ENCODE measurements at places on chromosomes 6 and 20.

DNA sequence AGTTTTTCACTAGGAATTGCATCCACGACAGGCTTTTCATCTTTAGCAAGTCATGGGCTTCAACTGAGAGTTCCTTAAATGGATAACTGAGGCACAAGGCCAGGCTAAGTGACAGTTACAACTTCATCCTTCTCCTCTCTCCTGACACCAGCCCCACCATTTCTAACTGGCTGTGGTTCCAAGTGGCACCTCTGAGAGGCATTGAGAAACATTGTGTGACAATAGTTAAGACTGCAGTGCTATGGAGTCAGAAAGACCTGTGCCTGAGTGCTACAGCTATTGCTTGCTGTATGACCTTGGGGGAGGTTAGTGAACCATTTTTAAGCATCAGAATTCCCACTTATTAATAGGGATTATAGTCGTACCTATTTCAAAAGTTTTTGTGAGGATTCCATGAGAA, 26.2 kb upstream of the MLIP start:
- DNase-seq: no peak

DNA sequence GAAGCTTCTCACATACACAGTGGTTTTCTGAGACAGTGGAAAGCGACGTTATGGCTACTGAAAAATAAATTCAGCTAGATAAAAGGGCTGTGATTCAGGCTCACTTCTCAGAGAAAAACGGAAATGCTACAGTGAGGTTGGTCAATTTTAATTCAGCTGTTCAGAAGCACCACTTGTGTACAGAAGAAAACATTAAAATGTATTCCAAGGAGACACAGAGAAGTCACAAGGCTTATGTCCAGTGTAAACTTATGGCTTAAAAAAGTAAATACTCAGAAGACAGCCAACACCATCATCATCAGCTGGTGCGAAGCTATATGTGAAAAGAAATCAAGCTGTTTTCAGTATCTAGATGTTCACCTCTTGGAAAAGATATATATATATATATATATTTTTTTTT, 68.6 kb downstream of the ABHD12 start:
- DNase-seq: no peak

- DNase-seq: no peak
Observed at GRCh38 chr6:115882174-115882573, 178.5 kb downstream of the FRK start.

- DNase-seq: peak; percentile 73
Observed at GRCh38 chr6:137776786-137777686, 90.0 kb upstream of the TNFAIP3 start.

- no peak for DNase-seq
Observed at GRCh38 chr6:6688283-6688682, 99.8 kb downstream of the LY86 start.

DNA sequence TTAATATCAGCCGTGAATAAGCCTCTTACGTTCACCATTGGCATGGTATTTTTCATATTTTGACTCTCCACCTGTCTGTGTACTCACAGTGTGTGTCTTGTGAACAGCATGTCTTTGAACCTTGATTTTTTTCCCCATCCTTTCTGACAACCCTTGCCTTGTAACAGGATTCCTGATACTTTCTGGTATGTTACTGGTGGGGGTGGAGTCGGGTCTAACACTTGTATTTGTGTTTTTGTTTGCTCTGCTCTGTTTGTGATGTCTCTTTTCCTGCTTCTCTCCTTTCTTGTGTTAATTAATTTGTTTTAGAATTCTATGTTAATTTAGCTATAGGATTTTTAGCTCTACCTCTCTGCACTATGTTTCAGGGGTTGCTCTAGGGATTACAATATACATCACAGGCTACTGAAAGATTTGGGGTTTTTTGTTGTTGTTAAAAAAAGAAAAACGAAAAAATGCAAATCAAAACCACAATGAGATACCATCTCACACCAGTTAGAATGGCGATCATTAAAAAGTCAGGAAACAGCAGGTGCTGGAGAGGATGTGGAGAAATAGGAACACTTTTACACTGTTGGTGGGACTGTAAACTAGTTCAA, 245.1 kb downstream of the CDH4 start:
- DNase-seq: no peak

GRCh38 chr20:2335096-2335870, 39.5 kb downstream of the TGM3 start:
- no peak for DNase-seq

DNA sequence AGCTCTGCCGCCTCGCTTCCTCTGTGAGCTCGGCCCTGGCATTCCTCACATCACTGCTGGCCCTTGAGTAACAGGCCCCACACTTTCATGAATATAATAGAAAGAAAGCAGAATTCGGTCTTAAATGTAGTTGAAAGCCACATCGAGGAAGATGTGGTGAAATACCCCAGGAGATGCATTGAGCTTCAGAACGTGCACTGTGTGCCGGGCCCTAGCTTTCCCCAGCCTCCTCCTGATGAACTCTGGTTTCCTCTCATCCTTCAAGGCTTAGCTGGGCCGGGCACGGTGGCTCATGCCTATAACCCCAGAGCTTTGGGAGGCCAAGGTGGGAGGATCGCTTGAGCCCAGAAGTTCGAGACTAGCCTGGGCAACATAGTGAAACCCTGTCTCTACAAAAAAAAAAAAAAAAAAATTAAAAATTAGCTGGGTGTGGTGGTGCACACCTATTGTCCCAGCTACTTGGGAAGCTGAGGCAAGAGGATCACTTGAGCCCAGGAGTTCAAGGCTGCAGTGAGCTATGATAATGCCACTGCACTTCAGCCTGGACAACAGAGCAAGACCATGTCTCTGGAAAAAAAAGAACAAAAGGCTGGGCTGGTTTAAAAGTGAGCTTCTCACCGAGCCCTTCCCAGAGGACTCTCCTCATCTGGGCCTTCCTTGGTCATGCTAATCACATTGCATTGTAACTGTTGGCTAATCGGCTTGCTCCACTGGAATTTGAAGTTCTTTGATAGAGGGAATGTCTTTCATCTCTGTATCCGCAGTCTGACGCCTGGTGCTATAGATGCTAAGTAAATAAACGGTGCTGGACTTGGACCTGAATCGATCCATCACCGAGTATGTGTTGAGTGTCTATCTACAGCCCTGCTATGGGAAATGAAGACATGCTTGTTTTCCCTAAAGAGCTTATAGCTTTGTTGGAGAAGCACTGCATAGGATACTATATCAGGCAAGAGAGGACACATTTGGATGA, 43.8 kb upstream of the FOXQ1 start:
- no peak for DNase-seq

DNA sequence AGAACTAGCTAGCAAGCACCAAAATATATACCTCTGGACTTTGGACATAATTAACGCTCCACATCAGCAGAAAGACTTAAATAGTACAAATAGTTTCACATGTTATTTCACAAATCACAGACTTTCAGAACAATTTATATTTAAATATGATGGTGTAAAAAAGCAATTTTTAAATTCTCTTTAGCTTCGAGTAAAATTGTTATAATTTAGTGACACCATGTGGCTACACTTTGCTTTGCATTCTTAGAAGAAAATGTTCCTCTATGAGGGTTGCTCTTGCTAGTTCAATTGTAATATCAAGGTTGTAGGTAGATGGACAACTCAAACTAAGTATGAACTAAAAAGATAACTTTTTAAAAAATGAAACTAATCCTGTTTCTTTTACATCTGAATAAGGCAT, 69.0 kb downstream of the BTBD9 start:
- DNase-seq: peak; percentile 40

GRCh38 chr20:7703996-7704395, 236.3 kb downstream of the HAO1 start:
- DNase-seq: no peak

- peak; percentile 71 for DNase-seq
Observed at GRCh38 chr6:35047265-35048011, 93.7 kb downstream of the TCP11 start.

- DNase-seq: peak; percentile 84
Observed at GRCh38 chr20:35306931-35307517, 14.8 kb upstream of the FAM83C start.

DNA sequence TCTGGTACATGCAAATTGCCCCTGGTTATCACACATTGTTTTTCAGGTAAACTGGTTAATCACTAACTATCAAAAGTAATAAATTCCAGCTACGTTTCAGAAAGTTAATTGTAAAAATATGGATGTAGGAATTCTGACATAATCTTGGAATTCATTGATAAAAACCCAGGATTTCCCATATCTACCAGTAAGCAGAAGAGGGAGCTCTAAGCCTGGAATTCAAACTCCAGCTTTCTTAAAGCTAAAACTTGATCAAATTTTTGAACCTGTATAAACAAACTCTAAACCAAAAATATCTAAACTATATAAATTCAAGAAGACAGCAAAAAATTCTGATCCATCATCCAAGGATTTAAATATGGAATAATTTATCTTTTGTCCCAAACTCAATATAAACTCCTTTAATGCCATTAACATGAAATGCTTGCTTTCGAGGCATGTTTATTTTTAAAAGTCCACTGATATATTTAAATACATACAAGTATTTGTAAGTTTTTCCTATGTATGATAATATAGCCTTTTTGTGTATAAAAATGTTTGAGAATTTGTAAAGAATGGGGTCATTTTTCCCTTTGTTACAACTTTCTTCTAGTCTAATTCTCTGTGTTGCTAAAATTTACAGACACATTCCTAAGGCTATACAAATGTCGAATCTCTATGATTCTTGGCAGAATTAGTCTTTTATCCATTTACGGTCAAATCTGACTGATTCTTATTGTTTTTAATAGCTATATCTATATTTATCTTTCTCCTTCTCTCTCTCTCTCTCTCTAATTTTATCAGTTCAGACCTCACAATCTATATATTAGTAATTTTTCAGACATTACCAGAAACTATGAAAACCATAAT, 91.4 kb upstream of the RNF217 start:
- peak; percentile 64 for DNase-seq

DNA sequence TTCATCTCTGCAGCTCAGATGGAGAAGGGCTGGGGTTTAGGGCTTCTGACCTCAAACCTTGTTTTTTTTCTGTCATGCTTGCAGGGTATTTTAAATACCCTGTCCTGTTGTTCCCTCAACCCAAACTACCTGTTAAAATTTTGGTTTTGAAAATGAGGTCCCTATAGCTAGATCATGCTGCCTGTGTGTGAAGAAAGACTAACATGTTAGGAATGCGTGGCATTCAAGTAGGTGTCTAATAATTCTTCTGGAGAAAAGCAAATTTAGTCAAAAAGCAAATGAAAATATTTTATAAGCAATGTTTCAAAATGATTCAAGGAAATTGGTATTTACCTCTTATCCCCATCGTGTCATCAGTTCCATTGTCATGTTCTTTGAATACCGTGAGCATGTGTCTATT, 77.2 kb upstream of the C20orf144 start:
- DNase-seq: no peak

GRCh38 chr20:6863355-6863754, 95.9 kb downstream of the BMP2 start:
- DNase-seq: no peak

DNA sequence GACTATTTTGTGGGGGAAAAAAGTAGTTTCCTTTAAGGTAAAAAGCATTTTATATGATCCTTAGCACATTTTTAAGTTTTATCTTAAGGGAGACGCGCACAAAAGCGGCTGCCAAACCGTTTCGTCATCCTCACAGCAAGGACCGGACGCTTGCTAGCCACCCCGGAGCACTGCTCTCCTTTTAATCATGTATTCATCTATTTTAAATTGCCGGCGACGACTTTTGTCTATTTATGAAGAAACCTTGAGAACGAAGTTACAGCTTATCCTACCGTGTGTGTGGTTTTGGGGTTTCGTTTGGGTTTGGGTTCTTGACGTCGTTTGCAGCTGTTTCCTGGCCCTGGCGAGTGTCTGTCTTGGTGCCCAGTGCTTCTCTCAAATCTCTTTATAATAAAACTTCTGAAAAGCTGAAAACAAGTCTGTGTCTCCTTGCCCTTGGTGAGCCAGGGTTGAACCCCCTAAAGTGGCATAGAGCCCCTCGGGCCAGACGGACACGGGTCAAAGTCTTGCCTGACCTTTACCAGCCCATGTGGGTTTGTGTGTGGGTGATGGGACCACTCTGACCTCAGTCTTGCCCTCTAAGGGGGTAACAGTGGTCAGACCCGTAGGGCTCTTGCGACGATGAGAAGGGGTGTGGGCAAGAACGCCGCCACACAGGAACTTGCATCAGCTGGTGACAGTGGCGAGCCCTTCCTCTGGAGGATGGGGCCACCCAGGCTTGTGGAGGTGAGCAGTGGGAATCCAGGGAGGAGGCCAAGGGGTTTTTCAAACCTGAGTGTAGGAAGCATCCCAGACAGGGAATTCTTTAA, 117.6 kb downstream of the JPH2 start:
- no peak for DNase-seq

GRCh38 chr20:53294804-53295203, 298.8 kb downstream of the ZNF217 start:
- no peak for DNase-seq
